Stimulated activated CD4-positive, alpha-beta T cell treated with anti-CD3 and anti-CD28 coated beads, Interleukin-15, amount 100 ng/mL, for 24 hours (primary cell): ENCODE measurements at places on chromosomes 3 and 15.

GRCh38 chr3:190970560-190970959 is 108.1 kb upstream of the GMNC start:
- DNase-seq, result no peak

GRCh38 chr3:110984456-110985250 is 87.0 kb upstream of the NECTIN3 start:
- DNase-seq, result no peak

DNA sequence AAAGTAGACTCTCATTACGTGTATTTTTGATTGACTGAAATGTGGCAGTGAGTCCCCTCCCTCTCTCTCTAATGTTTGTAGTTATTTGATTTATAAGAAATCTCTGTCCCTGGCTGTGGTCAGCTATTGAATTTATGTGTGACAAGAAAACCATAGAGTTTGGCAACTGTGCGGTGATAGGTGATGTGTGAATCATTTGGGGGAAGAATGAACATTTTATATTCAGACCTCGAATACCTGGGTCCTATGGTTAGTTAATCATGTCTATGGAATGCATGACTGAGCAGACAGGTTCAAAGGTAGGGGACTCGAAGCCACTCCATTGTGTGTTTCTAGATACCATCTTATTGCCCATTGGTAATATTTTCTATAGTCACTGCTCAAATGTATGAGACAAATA is 712.1 kb downstream of the MECOM start:
- DNase-seq, result no peak

DNA sequence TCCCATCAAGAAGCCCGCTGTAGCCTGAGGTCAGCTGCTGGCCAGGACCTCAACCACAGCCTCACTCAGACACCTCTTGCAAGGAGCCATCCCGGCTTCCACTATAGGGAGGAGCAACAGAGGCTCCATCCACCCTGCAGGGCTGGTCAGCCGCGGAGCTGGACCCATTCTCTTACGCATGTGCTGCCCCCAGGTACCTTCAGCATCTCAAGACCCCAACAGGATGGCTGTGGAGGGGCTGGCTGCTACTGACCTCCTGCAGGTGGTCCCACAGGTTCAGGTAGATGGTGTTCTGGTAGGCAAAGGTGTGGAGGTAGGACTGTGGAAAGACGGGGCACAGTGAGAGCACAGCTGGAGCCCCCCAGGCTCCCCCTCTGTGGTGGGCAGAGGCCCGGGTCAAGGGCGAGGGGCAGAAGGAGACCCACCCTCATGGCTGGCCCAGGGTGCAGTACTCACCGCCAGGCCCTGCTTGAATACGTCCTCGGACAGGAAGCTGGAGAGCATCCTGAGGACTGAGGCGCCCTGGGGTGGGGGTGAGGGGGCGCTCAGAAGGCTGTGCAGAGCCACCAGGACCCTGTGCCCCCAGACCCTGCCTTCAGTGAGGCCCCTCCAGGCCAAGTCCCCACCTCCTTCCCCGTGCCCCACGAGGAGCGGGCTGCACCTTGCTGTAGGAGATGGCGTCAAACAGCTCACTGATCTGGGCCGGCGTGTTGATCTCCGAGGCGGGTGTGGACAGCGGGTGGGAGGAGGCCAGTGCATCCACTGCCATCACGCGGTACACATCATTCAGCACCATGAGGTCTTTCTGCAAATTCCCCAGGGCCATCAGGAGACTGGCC is 11.4 kb downstream of the ANPEP start:
- DNase-seq, result no peak

GRCh38 chr3:110810356-110810755 is 261.3 kb upstream of the NECTIN3 start:
- DNase-seq, result no peak

GRCh38 chr15:68078365-68078764 is 24.2 kb downstream of the PIAS1 start:
- DNase-seq, result no peak

- DNase-seq, result no peak
These were observed 47.1 kb upstream of the BNIP2 start for GRCh38 chr15:59736181-59736580.

GRCh38 chr15:101406036-101406435 is 83.5 kb downstream of the PCSK6 start:
- no peak for DNase-seq

GRCh38 chr3:165195640-165196576 is at the start of gene SLITRK3:
Gene SLITRK3, minus strand, starts transcription at chr3:165196384. Its CDS starts 5,554 bp downstream, at chr3:165190830.
- DNase-seq, result no peak

GRCh38 chr15:62412686-62413085 is 247.6 kb upstream of the C2CD4B start:
- no peak for DNase-seq

- DNase-seq, result no peak
These were observed 299.5 kb downstream of the GAP43 start for GRCh38 chr3:115922681-115923347.

GRCh38 chr15:28911310-28911931 is 25.6 kb downstream of the APBA2 start:
- no peak for DNase-seq

- DNase-seq, result no peak
These were observed 7.5 kb downstream of the CCNL1 start for GRCh38 chr3:157152438-157152837.
